Activated gamma-delta T cell (primary cell): ENCODE measurements at places on chromosomes 2 and 18.
A peak's percentile ranks its signal among the peaks of the same experiment; 100 is the strongest.

- no peak for DNase-seq
Measured at GRCh38 chr2:27795868-27796277, 24.4 kb downstream of the MRPL33 start.

- no peak for DNase-seq
Measured at GRCh38 chr18:486929-487740, 13.4 kb downstream of the COLEC12 start.

GRCh38 chr2:102588213-102588939, 31.0 kb upstream of the SLC9A2 start:
- DNase-seq, result no peak

DNA sequence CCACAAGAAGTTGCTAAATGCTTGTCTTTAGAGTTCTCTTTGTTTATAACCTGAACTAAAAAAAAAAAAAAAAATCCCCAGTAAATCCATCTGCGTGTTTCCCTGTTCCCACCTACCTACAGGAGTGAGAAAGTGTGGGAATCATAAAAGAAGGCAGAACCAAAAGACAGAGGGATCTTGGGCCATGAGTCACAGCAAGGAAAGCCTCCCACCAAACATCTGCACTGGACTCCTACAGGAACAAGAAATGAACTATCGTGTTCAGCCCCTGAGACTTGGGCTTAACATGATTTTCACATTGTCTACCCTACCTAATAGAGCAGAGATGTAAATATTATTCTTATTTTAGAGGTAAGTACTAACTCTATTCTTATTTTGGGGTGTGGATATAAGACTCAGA, 1761.2 kb upstream of the CELF4 start:
- DNase-seq, result no peak

DNA sequence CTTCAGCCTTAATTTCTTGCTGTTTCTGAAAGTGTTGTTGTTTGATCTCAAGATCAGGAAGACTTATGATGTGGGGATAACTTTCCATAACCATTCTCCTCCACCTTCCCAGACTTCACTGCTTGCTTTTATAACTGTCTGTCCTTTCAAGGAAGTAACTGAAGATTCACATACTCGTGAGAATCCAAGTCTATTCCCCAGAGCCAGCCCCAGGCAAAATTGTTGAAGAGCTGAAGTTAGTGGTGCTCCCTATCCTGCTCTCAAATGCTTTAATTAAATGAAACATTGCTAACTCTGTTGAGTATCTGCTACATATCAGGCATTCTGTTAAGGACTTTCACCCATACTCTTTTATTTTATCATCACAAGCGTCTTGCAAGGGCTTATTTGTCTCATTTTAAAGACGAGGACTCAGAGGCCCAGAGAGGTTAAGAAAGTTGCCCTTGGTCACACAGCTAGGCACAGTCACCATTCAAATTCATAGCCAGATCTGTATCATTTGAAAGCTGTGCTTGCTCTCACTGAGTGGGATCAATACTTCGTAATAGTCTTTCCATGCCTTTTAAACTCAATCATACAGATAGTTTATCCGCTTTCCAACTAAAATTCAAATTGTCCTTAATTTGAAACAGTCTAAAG, 189.8 kb upstream of the TCF4 start:
- DNase-seq, result no peak

DNA sequence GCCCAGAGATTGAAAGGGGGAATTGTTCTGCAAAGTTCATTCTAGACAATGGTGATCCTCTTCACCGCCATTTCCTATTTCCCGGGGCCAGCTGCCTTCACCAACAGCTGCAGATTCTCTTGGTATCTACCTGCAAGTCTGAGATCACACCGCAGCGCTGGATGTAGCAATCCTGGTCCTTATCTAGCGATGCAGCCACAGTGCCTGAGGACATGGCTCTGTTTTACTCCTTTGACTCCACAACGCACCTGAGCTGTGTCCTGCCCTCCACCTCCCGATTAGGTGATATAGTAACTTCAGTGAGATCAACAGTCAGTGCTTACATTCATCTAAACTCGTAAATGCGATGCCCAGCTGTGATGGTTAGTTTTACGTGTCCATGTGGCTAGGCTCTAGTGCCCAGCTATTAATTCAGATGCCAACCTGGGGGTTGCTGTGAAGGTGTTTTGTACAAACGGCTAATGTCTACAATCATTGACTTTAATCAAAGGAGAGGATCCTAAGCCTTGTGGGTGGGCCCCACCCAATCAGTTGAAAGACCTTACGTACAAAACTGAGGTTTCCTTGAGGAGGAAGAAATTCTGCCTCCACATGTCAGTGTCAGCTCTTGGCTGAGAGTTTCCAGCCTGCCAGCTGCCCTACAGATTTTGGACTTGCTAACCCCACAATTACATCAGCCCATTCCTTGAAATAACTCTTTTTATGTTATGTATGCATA, 189.8 kb downstream of the SH3BP4 start:
- DNase-seq, result no peak

DNA sequence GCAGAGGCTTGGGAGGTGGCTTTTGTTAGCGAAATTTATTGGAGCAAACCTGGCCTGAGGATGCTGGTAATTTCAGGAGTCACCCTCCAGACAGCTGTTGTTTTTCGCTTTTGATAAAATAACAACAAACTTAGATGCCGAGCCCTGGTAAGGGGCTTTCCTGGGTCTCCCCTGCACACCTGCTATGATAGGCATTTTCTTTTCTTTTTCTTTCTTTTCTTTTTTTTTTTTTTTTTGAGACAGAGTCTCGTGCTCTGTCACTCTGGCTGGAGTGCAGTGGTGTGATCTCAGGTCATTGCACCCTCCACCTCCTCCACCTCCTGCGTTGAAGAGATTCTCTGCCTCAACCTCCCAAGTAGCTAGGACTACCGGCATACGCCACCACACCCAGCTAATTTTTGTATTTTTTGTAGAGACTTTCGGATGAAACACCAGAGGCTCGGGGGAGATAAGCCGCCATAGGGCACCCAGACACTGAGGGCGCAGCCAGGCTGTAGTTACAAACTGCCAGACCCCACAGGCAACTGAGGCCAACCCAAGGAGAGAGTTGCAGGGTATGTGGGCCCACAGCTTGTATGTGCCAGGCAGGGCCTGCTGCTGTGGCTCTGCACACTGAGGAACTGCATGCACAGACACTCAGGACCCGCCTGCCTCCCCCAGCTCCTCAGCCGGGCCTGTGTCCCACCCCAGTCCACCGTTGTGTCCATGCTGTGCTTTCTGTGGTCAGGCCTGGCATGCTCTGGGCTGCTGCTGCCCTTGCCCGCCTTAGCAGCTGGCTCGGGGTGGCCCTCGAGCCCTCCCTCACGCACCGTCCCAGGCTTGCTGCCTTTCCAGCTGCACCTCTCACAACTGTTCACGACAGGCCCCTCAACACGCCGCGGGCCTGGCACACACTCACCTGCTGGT, 3.9 kb downstream of the GYPC start:
- DNase-seq, result no peak

- no peak for DNase-seq
Measured at GRCh38 chr2:102304711-102305611, 6.4 kb upstream of the IL1RL1 start.

DNA sequence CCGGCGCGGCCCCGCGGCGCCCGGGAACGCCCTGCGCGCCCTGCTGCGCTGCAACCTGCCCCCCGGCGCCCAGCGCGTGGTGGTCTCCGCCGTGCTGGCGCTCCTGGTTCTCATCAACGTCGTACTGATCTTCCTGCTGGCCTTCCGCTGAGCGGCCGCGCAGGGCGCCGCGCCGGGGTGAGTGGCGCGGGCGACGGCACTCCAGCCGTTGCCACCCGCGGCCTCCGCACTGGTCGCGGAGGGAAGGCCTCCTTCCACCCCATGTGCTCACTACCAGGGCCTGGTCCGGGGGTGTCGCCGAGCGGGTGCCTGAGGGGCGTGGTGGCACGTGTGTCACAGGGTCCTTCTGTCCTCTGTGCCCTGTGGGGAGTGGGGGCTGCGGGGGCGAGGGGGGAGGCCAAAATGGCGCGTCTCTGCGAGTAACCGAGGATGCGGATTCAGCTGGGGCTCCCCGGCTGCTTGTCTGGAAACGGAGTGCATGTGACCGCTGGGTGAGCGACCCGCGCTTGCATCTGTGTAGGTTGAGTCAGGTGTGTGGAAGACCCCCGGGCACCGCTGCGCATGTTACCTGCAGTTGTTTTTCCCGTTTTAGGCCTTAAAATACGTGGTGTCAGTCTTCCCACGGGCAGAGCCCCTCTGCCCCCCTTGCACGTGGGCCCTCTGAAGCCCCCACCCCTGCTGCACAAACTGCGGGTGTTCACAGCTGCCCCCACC, 58.0 kb downstream of the FAM168B start:
- DNase-seq, result no peak

DNA sequence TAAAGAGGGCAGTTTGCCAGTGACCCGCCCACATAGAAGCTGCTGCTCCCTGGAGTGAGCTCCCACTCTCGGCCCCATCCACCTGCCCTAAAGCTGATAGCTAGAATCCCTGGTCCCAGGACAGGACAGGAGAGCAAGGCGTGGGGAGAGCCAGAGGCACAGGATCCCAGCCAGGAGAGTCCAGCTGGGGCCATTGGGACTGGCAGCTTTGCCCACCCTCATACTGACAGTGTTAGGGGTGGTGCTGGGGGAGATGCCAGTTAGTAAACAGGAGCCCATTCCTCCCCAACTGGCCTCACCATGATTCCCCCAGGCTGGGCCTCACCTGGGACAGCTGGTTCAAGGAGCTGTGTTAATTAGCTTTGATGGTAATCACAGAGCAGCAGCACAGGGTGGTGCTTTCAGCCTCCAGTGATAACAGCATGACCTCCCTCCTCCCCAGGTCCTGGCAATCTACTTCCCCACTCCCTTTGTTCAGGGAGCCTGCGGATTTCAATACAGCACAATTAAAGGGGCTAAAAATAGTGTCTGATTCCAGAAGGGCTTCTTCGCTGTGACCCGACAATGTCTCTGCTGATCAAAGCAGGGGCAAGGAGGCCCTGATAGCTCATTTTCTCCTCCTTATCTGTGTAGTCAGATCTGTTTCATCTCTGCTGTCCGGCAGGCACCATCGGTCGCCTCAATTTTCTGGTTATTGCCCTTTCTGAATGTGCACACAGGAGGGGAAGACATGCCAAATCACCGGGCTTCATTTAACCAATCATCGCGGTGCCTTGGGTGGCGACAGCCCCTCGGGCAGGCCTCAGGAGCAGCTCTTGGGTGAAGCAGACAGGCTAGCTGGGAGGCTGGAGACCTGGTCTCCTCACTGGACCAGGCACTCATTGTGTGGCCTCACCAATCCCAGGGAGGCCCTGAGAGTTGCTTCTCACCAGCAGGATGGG, 119.9 kb upstream of the TEX51 start:
- DNase-seq, result no peak

DNA sequence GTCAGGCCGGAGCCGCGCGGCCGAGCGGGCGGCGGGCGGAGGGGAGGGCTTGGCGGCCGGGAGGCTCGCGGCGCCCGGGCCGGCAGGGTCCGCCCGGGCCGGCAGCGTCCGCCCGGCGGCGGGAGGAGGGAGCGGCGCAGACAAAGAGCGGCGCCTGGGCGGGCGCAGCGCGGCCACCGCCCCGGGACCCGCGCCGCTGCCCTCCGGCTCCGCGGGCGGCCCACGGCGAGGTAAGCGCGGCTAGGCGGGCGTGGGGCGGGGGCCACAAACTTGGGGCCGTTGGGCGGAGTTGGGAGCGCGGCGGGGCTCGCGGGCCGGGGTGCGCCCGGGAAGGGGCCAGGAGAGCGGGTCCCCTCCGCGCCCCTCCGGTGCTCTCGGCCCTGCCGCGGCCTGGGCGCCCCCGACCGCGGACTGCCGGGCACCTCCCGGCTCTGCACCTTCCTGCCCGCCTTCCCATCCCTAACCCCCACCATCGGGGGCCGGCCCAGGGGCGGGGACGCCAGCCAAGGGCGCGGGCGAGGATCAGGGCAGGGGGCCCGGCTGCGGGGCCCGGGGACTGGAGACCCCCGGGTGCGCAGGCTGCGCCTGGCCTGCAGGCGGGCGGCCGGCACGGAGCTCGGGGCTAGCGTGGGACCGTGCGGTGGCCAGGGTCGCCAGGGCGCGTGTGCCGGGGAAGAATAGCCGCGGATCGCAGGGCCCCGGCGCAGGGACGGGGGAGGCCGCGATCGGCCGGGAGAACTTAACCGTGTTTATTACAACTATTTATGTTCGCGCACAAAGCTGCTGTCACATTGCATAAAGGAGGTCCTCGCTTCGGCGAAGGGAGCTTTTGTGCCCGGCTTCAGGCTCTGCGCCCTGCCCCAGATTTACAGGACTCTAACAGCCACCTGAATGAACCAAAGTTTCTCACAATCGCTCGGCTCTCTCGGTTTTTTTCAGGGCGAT, at the start of gene NCK2:
Gene NCK2, plus strand, starts transcription at position 4 of the 945 bp plus-strand sequence. CDS start 110,152 bp downstream, outside the sequence.
- DNase-seq, result peak; percentile 19

- DNase-seq, result no peak
Measured at GRCh38 chr2:227450926-227451654, 20.9 kb upstream of the AGFG1 start.

- no peak for DNase-seq
Measured at GRCh38 chr2:78251708-78252107, 729.5 kb upstream of the LRRTM4 start.

DNA sequence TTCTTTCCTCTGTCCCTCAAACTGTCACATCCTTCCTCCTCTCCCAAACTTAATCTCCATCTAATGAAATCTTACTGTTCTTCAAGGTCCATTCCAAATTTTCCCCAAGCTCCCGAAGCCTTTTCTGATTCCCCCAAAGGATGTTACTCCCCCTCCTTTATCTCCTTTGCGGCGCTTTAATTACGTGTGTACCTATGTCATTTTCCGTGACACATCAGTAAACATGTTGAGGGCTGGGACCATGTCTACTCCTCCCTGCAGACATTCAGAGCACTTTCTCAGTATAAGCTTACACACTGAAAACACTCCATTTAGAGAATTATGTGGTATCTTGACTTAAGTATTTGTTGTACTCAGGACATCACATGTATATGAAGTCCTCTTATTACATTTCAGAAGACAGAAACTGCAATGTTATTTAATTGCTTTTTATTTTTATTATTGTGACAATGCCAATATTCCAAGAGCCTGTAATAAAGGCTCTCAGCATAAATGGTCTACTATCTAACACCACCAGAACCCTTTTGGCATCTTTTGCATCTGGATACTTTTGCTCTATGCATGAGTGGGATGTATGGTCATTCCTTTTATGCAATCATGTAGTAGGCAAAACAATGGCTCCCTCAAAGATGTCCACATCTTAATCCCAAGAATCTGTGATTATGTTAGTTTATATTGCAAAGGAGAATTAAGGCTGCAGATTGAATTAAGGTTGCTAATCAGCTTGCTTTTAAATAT, 1.8 kb downstream of the NMI start:
- DNase-seq, result no peak

- no peak for DNase-seq
Measured at GRCh38 chr2:31066551-31066950, 71.7 kb downstream of the GALNT14 start.

DNA sequence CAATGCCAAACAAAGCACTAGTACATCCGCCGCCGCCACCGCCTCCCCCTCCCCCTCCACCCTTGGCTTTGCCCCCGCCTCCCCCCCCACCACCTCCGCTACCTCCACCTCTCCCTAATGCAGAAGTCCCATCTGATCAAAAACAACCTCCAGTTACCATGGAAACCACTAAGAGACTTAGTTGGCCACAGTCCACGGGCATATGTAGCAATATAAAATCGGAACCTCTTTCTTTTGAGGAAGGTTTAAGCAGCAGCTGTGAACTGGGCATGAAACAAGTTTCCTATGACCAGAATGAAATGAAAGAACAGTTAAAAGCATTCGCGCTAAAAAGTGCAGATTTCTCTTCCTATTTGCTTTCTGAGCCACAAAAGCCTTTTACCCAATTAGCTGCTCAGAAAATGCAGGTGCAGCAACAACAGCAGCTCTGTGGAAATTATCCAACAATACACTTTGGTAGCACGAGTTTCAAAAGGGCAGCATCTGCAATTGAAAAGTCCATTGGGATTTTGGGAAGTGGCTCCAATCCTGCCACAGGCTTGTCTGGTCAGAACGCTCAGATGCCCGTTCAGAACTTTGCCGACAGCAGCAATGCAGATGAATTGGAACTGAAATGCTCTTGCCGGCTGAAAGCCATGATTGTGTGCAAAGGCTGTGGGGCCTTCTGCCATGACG, 168.0 kb downstream of the ASXL3 start:
- DNase-seq, result no peak
